ENCODE measurements at places on chromosomes 3 and 15.

DNA sequence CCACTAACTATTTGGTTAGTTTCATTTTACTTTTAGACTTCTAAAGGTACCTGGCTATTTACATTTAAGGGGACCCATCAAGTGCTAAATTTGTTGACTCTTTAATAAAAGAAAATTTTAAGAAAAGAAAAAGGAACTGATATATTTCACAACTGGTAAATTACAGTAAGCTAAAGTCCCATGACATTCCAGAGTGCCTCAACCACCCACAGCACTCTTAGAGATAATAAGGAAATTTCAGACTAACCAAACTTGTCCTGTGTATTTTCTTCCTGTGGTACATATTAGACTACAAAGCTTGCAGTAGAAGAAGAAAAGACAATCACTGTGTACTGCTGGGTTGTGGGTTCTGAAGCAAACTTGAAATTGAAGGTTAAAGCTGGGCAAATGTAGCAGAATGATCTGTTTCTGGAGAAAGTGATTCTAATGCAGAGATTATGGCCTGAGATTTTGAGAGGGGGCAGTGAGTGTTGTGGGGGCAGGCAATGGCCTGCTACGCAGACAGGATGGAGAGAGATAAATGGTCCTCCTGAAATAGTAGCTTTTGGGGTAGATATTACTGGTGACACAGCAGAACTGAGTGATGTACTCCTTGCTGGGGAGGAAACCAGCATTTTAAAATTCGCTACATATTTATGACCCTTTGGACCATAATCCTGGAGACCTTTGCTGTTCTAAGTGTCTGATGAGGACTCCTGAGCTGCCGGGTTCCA, 24.5 kb upstream of the MFSD1 start:
- no peak for DNase-seq

DNA sequence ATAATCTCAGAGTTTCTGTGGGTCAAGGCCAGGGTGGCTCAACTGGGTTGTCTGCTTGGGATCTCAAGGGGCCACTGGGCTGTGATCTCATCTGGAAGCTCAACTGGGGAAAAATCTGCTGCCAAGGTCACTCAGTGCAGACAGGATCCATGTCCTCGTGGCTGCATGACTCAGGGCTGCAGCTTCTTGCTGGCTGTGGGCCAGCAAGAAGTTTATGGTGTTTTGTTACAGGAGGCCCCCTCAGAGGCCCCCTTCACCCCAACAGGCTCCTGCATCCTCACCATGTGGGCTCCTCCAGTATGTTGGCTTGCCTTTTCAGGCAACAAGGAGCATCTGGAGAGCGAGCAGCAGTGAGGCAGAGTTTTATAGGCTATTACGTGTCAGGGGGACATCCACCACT, 14.6 kb downstream of the OCA2 start:
- DNase-seq = no peak

- DNase-seq = no peak
Measured at GRCh38 chr3:11508346-11509172, 135.2 kb downstream of the VGLL4 start.

DNA sequence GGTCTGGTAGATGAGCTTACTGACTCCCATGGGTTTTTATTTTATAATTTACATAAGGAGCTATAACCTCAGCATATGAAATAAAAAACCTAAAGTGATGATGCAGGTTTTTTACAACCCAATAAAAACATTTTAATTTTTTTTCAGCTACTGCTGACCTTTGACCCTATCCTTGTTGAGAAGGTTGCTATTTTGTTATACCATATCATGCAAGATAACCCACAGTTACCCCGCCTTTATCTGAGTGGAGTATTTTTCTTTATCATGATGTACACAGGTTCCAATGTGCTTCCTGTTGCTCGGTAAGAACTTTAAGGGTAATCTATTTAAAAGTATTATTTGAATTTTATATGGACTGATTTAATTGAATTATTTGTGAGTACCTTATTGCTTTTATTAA, 70.8 kb downstream of the DNAJC13 start:
- DNase-seq = no peak

GRCh38 chr3:178353006-178353694, 183.1 kb upstream of the KCNMB2 start:
- no peak for DNase-seq

DNA sequence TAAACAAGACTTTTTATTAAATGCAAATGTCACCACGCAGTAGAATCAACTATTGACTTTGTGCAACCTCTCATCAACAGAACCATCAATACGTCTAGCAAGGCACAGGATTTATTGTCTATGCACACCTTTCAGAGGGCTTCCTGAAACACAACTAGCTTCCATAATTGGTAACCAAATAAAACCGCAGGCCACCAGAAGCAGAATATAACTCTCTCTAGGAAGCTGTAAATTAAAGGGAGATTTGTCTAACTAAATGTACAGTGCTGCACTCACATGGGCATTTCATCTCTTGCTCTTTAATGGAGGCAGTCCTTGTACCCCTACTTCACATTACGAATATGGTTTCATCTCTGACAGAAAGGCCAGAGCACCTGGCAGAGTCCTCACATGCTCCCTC, 93.0 kb downstream of the FHIT start:
- DNase-seq = no peak

GRCh38 chr3:134685929-134686802, 35.3 kb upstream of the KY start:
- DNase-seq = no peak

DNA sequence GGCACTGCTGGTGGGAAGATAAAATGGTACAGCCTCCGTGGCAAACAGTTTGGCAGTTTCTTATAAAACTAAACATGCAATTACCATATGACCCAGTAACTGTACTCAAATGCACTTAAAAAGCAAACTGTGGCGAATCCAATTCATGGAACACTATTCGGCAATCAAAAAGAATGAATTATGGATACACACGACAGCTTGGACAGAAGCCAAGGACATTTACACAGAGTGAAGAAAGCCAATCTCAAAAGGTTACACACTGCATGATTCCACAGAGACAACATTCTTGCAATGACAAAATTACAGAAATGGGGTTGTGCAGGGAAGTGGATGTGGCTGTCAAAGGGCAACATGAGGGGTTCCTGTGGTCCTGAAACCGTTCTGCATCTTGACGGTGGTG, 122.1 kb upstream of the IQSEC1 start:
- DNase-seq = no peak

GRCh38 chr3:15667484-15667883, 65.9 kb downstream of the BTD start:
- no peak for DNase-seq

DNA sequence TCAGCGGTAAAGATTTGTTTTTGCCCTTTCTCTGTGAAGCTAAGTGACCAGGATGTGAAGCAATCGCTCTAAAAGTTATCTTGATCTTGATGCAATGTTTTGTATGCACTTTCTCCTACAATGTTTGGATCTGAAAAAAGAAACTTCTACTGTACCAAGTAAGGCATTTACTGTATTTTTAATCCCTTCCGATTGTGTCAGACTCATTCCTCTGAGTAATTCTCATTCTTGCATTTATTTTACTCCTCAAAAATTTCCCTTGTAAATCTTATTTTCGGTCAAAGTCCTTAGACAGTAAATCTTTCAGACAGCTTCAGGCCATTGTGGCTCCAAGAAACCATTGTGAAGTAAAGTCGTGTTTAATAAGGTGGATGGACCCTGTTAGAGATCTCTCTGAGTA, 141.9 kb downstream of the TP63 start:
- DNase-seq = no peak

GRCh38 chr15:48547286-48547685, 98.2 kb downstream of the FBN1 start:
- no peak for DNase-seq

DNA sequence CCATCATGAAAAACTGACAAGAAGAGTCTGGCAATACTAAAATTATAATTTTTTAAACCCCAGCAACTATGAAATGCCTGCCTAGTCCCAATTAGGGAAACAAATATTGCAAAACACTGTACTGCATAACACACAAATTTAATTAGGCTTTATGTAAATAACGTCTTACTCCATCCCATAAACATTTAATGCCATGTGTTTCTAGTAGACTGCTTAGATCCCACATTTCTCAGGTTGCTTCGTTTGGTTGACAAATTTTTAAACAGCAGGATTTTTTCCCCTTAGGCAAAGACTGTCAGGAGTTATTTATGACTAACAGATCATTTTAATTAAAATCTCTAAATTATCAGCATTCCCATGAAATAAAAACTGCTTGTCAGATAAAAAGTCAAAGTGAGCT, 29.9 kb downstream of the EIF2AK4 start:
- DNase-seq = no peak

- peak; percentile 19 for DNase-seq
Measured at GRCh38 chr3:10762611-10763247, 53.3 kb upstream of the SLC6A11 start.

GRCh38 chr3:54706738-54707137, 221.1 kb downstream of the LRTM1 start:
- DNase-seq = no peak

DNA sequence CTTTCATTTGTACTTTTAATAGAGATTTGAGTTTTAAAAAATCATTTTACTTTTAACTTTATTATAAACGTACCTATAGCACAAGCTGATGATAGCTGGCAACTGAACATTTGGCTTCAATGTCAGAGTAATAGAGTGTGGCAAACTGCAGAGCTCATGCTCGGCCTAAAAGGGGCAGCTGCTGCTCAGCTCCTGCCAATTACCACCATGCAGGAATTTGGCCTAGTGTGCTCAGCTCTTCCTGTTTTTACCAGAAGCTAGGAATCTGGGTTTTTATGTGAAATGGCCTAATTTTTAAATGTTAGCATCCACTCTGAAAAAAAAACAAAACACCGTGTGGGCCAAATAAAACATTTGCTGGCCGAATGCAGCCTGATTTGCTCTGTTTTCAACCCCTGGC, 1.8 kb downstream of the IFT122 start:
- DNase-seq = no peak
